ENCODE measurements at places on chromosomes 1 and 21.
A peak's percentile ranks its signal among the peaks of the same experiment; 100 is the strongest.

DNA sequence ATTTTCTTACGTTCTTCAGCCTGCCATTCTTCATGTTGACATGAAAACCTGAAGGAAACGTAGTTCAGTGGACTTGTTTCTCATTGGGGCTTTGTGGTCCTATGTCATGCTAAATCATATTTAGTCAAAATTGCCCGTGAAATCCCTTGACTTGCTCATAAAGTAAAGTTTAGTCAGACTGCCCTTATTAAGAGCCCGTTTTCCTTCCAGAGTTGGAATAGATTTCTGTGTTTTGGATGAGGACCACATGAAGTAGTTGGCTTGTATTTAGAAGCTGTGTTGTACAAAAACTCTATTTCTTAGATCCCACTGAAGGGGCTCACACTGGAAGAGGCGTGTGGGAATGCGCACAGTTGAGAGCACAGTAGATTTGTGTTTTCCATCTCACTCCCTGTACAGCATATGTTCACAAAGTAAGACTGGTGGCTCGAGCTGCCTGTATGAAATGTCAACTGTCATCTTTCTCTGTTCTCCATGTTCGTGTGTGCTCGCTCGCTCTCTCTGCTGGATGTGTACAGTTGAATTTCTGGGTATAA is 42.4 kb downstream of the CAMTA1 start:
- no peak for DNase-seq

GRCh38 chr21:34935452-34935851 is 113.7 kb downstream of the RUNX1 start:
- DNase-seq, result peak; percentile 43

GRCh38 chr1:89794406-89794805 is 26.4 kb upstream of the LRRC8D start:
- DNase-seq, result peak; percentile 38

- no peak for DNase-seq
Measured at GRCh38 chr1:110097507-110098221, 14.6 kb upstream of the UBL4B start.

GRCh38 chr1:246157516-246157915 is 349.6 kb downstream of the SMYD3 start:
- DNase-seq, result no peak

DNA sequence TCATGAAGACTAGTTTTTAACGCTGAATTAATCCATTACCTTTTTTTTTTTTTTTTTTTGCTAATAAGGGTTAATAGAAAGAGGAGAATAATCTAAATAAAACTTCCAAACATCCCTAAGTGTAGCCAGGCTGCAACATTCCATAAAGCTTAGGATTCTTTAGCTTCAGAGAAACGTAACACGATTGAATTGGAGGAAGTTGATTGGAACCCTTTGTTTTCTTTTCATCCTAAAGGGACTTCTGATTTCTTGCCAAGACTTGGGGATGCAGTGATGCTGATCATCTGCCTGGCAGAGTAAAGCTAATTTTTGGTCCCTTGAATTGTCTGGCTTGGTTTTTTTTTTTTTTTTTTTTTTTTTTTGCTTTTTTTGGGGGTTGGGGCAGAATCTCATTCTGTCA is 142.9 kb downstream of the VPS13D start:
- no peak for DNase-seq

- DNase-seq, result no peak
Measured at GRCh38 chr1:36836196-36836883, 198.0 kb downstream of the GRIK3 start.

DNA sequence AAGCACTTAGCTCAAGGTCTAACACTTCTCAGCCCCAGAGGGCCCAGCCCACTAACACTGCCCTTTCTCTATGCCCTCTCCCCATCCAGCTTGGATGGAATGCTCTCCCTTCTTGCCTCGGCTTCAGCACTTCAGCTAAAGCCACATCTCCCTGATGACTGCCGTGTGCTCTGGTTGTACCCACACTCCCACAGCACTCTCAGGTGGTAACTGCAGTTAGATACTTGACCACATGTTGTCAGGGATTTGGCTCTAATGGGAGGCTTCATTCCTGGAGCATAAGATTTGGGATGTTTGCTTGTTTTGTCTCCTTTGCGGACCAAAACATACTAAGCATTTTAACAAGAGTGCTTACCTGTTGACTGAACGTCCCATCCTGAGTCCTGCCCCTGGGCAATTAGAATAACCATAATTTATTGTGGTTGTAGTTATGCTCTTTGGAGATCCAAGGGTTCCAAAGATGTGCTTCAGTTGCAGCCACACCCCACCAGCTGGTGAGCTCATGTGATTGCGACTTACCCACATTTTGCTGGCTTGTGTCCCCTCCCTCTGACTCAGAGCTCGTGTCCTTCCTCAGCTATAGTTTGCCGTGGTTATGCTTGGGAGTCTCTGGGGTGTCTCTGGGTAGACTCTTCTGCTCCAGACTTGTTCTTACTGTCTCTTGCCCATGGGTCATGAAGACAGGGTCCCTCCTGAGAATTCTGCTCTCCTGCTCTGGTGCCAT is 7.7 kb upstream of the SLC26A9 start:
- DNase-seq, result peak; percentile 94

DNA sequence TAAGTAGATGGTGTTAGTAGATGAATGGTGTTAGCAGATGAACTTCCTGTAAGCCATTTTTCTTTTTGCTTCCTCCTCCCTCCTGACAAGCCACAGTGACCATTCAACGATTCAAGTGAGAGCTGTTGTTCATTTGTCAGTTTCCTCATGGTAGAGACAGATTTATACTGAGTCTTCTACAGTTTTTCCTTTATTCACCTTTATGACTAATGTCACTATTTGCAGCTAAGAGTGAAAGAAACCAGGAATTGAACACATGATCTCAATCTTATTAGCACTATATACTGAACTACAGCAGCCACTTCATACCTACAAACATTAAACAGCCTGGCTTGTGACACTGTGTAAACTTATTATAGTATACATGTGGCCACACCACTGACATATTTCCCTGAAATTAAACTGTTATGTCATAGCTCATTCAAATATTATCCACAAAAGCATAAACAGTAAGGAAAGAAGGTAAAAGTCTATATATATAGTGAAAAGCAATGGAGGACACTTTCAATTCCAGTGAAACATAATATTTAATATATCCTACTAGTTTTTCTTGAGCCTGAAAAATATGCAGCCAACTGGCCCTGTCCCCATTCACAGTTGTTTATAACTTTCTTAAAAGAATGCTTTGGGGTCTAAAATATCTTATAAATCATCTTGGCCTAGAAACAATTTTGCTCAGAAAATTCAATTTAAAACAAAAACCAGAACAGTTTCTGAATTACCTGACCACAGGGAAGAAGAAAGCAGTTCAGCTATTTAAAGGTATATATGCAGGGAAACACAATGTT is 566.9 kb upstream of the ZRANB2 start:
- DNase-seq, result no peak

GRCh38 chr1:3459940-3460671 is 5.6 kb downstream of the ARHGEF16 start:
- DNase-seq, result no peak

GRCh38 chr1:84972377-84972987 is 24.4 kb downstream of the MCOLN2 start:
- DNase-seq, result no peak

DNA sequence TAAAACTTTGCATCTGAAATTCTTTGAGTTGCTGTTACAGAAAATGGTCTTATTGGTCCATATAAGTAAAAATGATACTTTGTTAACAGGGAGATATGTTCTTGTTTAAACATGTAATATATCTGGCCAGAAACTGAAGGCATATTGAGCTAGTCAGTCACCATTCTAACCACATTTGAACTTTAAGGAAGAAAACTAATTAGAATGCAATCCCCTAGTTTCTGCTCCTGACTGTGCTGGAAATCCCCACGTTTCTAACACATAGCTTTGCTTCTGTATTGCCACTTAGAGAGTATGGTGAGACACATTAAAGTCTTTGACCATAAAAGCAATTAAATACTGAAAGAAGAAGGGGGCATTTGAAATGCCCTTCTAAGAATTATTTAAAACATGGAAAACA is 32.1 kb upstream of the HIVEP3 start:
- no peak for DNase-seq

DNA sequence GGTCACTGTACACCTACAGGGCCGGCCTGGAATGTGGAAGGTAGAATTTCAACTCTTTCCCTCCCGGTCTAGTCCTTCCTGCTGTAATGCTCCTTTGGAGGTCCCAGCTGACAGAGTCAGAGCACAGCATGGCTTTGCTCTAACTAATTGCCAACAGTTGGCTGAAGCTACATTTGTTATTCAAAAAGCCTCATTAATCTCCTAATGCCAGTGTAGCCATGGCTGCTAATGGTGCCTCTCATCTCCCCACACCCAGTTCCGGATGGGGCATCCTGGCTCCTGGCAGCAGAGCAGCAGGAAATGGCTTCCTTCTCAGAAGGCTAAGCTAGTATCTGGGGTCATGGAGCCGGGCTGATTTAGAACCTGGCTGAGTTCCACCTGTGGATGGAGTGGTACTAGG is 18.7 kb upstream of the CAMK1G start:
- no peak for DNase-seq

- no peak for DNase-seq
Measured at GRCh38 chr21:38269576-38269936, 12.8 kb downstream of the KCNJ15 start.

GRCh38 chr1:167401260-167401873 is 117.0 kb downstream of the CD247 start:
- peak; percentile 59 for DNase-seq

DNA sequence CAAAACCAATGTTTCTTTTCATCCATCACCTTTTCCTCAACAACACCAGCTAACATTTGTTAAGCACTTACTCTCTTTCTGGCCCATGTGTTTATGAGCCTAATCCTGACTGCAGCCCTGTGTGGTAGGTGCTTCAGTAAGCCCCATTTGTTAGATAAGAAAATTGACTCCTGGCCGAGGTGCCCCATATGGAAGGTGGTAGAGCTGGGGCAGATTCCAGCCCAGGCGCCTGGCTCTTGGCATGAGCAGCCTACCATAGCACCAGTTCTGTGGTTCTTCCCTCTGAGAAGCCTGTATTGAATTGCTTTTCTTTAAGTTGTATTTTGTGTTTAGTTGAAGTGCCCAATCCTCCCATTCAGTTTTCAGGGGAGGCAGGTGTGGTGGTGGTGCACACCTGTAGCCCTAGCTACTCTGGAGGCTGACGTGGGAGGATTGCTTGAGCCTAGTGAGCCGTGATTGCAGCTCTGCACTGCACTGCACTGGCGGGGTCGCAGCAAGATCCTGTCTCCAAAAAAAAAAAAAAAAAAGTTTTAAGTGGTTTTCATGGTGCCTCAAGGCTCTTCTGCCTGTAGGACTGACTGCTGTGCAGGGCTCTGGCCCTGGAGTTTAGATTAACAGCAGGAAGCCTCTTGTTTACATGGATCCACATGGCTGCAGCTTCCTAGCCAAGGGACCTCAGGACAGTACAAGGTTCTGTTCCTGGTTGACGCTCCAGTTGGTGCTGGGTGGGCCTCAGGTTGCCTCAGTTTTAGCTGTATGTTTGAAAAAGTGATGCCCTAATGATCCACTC is 125.9 kb downstream of the MRPS6 start:
- DNase-seq, result no peak

DNA sequence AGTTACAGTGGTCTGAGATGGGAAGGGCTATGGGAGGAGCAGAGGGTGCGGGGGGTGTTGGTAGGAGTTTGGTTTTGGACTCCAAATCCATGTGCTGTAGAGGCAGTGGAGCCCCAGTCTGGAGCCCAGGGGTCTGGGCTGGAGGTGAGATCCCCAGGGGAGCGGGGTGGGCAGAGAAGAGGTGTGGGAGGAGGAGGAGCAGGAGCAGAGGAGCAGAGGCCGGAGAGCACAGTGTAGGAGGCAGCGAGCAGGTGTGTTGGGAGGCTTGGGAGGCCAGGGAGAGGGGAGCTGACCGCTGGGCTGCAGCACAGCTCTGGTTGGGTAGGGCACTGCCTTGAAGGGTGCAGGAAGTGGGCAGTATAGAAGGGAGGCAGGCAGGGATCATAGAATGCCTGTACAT is 28.9 kb downstream of the LHX4 start:
- no peak for DNase-seq

DNA sequence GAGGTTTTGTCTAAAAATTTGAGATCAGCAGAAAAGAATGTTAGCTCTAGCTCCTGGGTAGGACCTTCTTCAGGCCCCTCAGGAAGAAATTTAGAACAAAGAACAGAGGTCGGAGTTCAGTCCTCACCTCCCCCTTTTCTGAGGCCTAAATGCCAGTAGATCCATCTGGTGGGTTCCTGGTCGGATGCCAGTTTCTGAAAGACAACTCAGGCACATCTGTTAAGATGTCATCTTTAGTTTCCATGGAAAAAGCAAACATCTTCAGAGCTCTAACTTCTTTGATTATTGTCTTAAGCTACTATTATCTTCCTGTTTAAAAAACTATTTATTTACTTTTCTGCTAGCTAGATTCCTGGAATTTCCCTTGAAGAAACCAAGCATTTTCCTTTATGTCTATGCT is 37.1 kb upstream of the USP25 start:
- DNase-seq, result no peak

DNA sequence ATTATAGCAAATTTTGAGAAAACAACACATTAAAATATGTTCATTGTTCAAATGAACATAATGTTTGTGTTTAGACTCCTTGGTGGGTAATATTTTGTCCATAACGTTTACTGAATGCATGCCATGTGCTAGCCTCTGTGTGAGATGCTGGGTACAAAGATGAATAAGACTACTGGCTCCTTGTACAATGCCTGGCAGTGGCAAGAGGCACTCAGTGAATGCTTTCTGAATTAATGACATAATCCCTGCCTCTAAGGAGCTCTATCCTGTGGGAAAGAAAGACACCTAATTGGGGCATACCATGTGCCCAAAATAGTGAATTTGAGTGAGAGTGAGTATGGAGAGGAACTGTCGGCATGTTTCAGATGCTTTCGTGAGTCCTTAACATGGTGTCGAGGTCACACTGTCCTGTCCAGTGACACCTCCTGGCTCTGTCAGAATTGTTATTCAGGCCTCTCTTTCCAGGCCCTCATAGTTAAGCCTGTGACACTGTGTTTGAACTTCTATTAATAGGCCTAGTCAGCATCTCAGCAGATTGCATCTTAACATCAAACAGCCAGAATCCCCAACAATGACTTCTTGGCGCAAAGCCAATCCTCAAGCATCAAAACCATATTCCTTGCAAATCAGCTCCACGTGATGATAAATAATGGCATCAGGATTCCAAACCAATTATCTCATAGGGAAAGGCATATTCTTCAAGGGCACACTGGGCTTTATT is 32.8 kb upstream of the S1PR1 start:
- peak; percentile 47 for DNase-seq

GRCh38 chr1:39639305-39640130 is at the start of gene HEYL:
HEYL (minus strand) TSS chr1:39639643; CDS start chr1:39639625, 18 bp downstream.
- DNase-seq, result peak; percentile 59

DNA sequence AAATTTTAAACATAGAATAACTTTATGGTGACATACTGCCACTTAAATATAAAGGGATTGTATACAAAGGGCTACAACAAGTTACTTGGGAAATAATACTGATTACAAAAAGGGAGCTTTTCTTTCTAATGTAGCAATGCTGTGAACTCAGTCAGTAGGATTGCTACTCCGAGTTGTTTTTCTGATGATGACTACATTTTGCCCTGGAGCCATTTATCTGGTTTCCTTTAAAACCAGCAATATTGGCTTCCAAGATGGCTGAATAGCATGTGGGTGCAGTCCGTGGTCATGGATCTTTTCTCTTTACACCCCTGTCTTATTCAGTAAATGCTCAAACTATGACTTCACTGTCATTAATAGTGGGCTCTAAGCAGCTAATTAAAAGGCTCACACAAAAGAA is 92.6 kb upstream of the NEK7 start:
- DNase-seq, result peak; percentile 65

GRCh38 chr1:112769611-112770010 is 54.5 kb upstream of the PPM1J start:
- peak; percentile 35 for DNase-seq
